ENCODE measurements at places on chromosomes 7 and 10.
A peak's percentile ranks its signal among the peaks of the same experiment; 100 is the strongest.

DNA sequence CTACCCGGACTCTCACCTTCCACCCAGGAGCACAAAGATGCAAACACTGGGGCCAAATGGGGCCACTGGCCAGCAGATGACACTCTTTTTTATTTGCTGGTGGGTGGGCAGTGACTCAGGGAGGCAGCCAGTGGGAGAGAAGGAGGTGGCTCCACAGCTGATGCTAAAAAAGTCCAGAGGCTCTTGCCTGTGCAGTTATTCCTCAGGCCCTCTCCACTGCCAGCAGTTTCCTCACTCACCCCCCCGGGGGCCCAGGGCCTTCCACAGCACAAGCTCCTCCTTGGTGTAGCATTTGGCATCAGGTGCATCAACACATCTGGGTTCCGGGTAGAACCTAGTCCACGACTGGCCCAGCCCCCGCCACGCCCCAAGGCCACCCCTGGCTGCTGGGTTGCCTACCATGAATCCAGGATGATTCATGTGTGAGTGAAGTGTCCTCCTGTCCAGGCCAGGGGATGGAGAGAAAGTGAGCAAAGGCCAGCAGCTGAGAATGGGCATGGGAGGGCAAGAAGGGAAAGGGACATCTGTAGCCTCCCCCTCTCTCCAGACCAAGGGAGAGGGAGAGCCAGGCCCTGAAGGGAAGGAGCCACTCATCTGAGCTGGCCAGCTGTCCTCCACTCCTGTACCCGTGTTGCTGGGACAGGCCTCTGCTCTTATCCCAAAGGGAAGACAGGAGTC, 1.7 kb upstream of the KCNH2 start:
- no peak for DNase-seq

GRCh38 chr10:75137533-75138438, 26.3 kb downstream of the SAMD8 start:
- no peak for DNase-seq

GRCh38 chr7:116525298-116525912, 569 bp downstream of the CAV1 start:
- peak; percentile 38 for DNase-seq

DNA sequence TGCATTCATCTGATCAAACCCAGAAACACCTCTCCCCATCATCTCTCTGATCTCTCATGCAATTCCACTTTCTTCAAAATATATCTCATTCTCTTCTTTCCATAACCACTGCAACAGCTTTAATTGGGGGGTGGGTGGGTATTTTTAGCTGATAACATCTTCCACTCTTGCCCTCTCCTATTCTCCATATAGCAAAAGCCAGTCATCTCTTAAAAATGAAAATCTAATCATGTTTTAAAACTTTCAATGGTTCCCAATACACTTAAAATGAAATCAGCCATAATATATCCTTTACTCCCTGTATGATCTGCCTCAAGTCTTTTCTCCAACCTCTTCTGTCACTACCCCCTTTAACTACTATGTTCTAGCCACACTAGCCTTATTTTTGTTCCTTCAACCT, 1.5 kb downstream of the YME1L1 start:
- DNase-seq: no peak

DNA sequence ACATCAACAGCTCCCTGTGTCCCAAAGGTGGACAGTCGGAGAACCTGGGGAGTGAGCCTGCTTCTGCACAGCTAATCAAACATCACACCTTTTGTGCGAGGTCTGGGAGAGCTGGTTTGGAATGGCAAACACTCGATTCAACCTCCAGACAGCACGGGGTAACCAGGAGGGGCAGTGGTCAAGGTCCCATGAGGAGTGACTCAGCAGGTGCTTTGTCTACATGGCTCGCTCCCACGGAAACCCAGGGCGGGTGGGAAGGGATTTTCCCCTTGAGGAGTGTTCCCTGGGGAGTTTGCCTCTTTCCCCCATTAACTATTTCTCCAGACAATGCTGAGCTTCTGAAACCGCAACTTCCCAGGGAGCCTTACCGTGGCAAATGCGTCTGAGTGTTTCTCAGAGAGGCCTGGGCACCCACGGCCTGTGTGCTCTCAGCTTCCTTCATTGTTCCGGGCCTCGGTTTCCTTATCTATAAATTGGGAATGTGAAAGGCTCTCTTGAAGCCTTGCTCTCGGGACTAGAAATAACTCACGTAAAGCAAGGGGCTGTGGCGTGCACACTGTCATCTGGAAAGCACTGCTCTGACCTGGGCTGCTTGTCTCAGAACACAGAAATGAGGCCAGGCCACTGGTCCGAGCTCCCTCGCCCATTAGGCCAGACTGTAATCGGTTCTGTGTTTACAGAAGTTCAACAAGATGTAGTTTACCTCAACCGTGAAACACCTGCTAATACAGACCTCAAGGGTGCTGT, 14.0 kb upstream of the GTPBP4 start:
- peak; percentile 12 for DNase-seq

- DNase-seq: no peak
Observed at GRCh38 chr7:121360564-121360963, 31.8 kb downstream of the WNT16 start.

DNA sequence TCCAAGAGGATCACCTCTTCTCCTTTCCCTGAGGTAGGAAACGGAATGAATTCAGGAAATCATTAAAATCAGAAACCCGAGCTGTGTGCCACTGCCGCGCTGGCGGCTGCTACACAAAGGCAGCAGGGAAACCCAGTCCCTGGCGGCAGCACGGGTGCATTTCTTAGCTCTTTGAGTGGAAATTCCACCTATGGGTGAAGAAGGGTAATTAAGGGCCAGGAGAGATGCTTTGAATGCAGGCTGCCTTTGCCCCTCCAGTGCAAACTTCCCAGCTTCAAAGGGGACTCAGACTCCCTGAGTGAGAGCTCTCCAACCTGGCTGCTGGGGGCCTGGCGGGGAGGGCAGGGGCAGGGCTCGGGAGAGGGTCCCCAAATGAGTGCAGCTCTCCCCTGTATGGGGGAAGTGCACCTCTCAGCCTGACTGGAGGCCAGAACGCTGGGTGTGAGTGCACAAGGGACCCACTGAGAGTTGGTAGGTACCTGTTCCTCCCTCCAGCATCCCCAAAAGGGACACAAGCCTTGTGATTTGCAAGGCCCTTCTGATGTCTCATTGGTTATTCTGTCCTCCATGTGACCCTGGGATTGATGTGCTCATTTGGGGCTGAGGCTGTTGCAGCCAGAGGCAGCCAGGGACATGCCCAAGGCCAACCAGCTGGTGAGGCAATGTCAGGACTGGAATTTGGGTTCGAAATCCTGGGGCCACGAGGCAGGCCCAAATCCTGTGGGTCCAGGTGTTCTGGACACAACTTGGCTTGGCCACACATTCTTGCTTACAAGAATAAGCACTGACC, 16.3 kb upstream of the ZMIZ1 start:
- DNase-seq: peak; percentile 43

- DNase-seq: no peak
Observed at GRCh38 chr7:149081914-149082313, 8.6 kb downstream of the ZNF786 start.

- peak; percentile 4 for DNase-seq
Observed at GRCh38 chr7:150417863-150418262, 32.6 kb upstream of the GIMAP8 start.

DNA sequence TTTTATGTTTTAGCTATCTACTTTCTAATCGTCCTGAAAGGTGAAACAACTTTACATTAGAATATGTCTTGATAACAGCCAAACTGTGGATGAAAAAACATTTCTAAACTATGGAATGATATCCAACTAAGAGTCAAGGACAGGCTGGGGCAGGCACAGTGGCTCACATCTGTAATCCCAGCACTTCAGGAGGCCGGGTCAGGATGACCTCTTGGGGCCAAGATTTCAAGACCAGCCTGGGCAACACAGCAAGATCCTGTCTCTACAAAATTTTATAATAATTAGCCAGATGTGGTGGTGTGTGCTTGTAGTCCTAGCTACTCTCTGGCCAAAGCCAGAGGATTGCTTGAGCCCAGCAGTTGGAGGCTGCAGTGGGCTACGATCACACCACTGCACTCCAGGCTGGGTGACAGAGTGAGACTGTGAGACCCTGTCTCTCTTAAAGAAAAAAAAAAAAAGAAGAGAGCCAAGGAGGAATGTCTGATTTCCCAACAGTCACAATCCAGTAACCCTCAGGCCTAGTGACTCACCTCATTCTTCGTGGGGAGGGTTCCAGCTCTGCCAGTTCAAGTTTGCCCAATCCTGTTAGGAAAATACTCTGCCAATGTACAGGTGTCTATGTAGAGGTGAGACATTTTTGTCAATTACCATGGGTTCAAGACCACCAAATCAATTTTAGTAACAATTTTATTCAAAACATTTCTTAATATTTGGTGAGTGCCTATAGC, 14.6 kb upstream of the FZD1 start:
- no peak for DNase-seq

DNA sequence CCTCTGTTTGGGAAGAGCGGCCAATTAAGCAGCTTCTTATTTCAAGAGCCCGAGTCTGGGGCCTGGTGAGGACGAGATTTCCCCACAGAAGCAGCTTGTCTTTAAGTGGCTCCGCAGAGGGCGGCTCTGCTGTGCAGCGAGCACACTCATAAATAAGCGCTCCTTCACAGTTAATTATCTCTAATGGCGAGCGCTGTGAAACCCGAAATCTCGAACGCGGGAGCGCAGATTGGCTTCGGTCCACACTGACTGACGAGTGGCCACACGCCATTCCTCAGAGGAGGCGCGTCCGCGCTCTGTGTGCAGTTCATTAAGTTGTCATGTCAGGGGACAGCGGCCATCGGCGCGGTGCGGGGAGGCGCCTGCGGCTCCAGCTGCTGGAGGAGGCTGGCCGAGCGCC, 560.9 kb downstream of the DNAJB6 start:
- DNase-seq: peak; percentile 11

GRCh38 chr7:115831371-115831770, 199.2 kb downstream of the TFEC start:
- no peak for DNase-seq

GRCh38 chr7:151246851-151247580, 1.5 kb downstream of the SMARCD3 start:
- no peak for DNase-seq

GRCh38 chr7:77697535-77697831, 1.2 kb downstream of the RSBN1L start:
- DNase-seq: no peak

DNA sequence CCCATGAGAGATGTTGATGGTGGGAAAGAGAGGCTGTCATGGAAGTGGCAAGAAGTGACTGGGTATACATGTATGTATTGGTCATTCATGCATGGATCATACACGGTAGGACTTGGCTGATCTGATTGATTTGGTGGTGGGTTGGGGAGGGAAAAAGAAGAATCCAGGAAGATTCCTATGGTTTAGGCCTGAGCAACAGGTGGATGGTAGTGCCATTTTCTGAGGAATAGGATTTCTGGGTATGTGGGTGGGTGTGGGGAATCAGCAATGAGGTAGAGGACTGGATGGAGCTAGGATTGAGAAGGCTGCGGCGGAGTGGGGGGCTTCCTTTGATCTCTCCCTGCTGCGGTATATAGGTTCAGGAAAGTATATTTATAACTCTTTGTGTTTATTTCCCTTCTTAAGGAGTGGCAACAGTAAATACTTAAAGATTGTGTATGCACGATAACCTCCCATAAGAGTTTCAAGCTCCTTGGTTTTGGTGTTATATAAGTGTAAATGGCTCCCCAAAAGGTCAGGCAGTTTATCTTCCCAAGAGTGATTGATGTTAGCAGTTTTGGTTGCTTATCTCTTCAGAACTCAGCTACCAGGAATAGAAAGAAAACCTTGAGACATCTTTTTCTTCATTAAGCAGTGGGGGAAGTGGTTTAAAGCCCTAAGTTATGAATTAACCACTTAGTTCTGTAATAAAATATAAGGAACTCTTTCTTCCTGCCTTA, 100.1 kb downstream of the LSMEM1 start:
- DNase-seq: no peak

DNA sequence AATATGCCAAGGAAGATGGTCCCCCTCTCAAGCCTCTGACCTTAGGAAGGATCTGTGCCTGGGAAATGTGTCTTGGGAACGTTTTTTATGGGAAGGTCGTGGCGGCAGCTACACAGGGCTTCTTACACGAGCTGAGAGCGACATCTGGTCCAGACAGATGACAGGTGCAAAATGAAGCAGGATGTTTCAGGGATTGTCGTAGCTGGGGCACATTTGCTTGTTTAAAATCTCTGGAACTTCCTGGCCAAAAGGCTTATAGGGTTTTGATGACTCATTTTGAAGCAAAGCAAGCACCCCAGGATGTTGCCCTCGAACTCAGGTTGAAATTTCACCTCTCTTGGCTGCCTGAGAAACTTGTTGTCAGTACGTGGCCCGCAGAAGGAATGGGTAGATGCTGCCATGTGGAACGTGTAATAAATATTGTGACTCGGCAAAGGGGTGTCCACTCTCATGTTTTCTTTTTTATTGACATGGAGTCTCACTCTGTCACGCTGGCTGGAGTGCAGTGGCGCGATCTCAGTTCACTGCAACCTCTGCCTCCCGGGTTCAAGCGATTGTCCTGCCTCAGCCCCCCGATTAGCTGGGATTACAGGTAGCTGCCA, 117.5 kb downstream of the CAMK1D start:
- no peak for DNase-seq

- no peak for DNase-seq
Observed at GRCh38 chr7:139915268-139915863, 86.3 kb downstream of the TBXAS1 start.

DNA sequence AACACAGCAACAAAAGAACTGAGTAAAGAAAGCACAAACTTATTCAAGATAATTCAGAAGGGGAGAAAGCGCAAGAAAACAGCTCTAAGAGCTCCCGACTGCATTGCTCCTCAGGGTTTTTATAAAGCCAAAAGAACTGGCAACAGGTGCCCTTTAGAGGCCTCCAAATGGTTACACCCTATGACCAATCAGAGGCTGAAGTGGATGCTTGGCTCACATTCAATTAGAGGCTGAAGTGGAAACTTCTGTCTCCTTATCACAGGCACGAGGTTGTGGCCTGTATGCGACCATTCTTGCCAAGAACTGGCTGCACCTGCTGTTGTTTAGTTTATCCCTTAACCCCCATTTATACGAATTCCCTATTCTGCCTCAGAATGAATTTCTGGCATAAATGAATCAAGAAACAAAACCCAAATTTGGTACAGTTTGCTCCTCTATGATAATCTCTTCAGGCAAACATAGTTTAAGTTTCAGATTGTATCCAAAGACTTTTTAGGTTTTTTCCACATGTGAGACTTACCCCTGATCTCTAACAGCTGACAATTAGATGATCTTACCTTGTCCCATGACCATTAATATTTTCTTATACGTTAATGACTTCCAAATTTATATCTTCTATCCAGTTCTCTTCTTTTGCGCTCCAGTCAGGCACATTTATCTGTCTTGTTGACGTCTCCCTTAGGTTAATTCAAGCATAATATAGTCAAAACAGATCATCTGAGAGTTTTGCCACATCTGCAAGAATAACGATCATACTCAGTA, 504.8 kb downstream of the NXPH1 start:
- no peak for DNase-seq

All from D341Med (cell line).